GM12864 (cell line): ENCODE measurements at places on chromosomes 2 and 18.

DNA sequence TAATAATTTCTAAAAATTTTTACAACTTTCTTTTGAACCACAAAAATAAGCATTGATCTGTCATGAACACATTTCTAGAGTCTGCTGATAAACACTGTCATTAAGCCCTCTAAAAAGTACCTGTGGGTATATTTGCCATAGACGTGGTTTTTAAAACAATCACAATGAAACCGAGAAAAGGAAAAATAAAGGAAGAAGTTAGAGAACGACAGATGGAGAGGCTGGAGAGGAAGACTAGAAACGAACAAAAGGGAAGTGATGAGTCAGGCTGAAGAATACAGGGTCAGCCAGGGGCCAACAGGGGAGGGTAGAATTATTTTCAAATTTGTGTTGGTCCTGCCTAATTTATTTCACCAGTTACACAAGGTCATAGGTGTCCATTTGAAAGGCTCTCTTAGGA, 62.0 kb downstream of the MYL12B start:
- DNase-seq: no peak

- DNase-seq: no peak
Observed at GRCh38 chr2:223300326-223300725, 248.3 kb downstream of the KCNE4 start.

GRCh38 chr2:240426845-240427721, 8.4 kb upstream of the GPC1 start:
- no peak for DNase-seq

DNA sequence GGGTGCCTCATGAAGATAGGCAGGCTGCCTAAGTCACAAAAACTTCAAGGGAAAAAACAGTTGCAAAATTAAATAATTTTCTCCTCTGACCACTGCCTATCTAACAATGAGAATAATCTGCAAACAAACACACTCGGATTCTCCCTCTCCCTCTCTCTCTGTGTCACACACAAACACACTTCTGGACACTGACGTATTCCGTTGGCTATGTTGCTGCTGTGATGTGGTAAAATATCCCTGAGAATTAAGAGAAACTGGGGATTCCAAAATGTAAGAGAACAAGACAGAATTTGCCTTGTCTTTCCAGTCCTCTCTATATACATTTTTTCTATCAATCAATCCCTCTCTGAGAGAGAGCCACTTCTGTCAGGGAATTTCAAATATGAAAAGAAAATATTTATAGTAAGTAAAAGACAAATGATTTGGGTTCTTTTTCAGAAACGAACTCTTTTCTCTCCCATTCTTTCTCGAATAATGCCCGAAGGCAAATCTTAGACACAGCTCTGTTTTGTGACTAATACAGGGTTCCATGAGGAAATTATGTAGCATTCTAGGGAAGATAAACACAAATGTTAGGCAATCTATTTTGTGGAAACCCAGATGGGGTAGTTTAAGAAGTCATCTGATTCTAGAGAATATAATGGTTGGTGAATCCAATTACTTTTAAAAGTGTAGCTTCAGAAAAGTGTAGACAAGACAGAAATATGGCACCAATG, 310.3 kb upstream of the CYP26B1 start:
- DNase-seq: no peak

DNA sequence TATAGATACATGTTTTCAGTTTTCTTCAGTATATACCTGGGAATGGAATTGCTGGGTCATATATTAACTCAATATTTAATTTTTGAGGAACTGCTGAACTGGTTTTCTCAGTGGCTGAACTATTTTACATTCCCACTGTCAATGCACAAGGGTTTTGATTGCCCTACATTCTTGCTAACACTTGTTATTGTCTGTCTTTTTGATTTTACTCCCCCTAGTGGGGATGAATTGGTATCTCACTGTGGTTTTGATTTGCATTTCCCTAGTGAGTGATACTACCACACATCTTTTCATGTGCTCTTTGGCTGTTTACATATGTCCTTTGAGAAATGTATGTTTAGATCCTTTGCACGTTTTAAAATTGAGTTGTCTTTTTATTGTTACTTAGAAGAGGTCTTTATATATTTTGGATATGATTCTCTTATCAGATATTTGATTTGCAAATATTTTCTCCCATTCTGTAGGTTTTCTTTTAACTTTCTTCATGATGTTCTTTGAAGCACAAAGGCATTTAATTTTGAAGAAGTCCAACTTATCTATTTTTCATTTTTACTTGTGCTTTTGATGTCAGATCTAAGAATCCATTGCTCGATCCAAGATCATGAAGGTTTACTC, 36.2 kb downstream of the ASB1 start:
- peak; percentile 16 for DNase-seq

DNA sequence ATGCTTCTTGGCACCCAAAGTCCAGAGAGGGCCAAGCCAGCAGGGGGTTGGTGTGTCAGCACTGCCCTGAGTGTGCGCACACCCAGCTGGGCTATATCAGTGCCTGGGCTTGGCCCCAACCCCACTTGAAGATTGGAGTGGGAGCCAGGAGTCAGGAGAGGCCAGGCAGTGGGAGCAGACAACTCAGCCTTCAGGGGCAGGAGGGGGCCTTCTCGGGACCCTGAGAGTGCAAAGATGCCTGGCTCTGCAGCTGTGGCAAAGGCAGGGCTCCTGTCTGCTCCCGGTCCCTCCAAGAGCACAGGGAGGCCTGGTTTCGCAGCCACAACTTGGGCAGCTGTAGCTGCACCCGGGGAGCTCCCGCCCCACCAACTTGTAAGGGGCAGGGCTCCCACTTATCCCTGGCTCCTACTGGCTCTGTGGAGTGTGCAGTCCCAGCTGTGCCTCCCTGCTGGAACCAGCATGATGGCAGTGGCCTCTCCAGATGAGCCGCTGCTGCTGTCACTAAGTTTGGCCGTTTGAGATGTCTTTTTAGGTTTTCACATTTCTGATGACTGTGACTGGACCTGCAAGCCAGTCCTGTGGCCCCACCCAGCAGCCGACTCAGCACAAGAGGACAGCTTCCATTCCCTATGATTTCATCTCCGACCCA, 148.8 kb upstream of the HS6ST1 start:
- no peak for DNase-seq

DNA sequence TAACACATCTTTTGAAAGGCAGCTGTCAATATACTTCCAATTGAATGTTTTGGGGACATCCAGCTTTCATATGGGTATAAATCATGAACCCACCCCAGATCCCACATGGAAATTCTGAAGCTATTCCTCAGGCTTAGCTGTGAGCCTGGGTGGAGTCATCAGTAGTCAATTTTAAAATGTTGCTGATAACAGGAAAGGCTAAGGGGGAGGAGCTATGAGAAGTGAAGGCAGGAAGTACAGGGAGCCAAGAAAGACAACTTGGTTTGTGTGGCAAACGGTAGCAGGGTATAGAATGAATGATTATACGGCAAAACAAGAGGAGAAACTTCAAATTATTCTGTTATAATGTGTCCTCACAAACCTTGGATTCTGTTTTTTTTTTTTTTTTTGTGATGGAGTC, 108.6 kb downstream of the QPCT start:
- no peak for DNase-seq

DNA sequence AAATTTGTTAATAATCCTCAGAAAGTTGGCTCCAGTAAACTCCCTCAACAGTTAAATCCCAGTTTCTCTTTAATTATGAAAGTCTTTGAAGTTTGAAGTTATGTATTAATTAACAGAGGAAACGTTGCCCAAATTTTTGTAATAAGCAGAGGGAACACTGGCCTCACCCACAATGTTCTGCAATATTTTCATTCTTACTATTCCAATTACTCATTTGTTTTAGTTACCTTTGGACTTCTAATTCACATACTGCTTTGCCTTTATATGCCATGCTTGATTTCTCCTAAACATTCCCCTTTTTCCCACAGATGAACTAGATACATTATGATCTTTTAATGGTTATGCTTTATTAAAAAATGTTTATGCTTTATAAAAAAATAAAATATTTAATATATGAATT, 61.3 kb downstream of the RELCH start:
- no peak for DNase-seq

DNA sequence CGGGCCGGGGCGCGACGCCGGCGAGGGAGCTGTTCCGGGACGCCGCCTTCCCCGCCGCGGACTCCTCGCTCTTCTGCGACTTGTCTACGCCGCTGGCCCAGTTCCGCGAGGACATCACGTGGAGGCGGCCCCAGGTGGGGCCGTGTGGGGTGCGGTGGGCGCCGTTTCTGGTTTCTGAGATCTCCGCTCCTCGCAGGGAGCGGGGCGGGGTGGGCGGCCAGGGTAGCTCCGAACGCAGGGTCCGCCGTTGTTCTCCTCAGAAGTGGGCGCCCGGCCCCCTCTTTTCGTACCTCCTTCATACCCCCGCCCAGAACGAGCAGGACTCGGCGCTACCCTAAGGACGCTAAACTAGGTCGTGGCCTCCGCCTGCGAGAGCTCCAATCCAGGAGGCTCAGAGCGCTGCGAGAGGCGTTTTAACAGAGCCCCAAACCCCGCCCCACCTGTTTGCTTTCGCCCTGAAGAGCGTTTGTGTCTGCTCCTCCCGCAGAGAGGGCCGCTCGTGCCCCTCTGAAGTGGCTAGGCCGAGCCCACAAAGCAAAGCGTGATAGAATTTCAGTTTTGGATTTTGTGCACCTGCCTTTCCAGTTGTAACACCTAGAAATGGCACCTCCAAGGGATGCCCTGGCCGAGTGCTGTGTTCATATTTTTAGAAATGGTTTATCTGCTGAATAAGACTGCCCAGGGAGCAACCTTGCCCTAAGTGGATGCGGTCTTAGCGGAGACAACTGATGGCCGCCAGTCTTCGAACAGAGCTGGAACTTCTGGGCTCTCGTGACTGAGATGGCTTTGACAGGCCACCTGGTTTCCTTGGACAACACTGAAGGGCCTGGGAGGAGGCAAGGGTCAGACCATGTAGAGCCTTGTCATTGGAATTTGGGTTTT, 626 bp downstream of the CAPN10 start:
- no peak for DNase-seq

DNA sequence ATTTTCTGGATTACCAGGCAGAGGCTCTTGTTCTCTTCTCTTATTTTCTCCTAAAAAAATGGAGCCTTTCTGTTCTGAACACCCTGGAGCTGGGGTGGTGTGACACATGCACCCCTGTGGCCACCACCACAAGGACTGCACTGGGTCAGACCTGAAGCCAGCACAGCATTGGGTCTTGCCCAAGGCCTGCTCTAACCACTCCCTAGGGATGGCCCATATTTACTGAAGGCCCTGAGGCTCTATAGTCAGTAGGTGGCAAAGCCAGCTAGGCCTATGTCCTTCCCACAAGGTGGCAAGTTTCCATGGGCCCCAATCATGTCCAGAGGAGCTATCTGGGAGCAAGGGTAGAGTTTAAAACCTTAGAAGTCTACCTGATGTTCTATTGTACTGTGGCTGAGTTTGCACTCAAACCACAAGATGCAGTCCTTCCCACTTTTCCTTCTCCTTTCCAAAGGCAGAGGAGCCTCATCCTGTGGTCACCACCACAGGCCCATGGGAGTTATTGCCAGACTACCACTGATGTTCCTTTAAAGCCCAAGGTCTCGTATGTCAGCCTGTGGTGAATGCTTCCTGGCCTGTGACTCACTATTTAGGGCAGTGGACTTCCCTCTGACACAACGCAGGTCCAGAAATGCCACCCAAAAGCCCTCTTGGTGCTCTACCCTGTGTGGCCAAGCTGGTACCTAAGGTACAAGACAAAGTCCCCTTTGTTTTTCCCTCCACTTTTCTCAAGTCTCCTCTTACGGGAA, 15.0 kb upstream of the FMNL2 start:
- DNase-seq: no peak

- no peak for DNase-seq
Observed at GRCh38 chr18:45688833-45689232, 35.1 kb upstream of the SLC14A1 start.

DNA sequence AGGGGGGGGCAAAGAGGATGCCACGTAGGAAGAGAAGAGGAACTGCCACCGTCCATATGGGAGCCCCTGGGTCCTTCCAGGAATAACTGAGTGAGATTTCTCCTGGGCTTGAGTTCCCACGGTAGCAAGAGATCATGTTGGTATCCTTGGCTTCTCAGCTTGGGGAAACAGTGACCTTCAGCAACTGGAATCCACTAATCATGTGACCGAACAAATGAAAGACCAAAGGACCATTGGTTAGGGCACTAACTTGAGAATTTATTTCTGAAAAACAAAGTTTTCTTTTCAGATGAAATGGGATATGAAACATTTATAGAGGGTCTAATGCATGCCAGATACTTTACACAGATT, 259.4 kb upstream of the ID2 start:
- DNase-seq: no peak

DNA sequence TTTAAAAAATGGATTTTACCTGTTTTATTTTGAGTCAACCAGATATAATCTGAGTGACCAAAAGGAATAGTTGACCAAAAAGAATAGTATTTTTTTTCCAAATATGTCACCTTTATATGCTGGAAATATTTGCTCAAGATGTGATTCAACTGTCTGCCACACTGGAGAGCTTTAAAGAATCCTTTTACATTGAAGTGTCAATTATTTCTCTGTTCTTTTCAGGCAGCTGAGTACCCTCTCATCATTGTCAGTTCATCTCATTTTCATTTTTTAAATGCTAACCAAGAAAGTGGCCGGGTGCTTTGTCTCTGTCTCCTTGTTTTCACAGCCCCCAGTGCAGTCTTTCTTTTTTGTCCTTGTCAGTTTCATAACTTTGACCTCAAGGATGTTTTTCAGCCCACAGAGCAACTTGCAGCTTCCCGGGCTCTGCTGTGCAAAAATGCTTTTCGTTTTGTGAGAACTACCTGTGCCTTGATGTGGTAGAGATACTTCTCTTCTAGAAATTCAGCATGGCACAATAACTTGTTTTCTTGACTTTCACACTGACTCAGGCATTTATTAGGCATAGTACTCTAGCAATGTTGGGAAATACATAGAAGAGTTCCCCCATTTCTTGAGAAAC, 23.4 kb upstream of the CERS6 start:
- peak; percentile 29 for DNase-seq

DNA sequence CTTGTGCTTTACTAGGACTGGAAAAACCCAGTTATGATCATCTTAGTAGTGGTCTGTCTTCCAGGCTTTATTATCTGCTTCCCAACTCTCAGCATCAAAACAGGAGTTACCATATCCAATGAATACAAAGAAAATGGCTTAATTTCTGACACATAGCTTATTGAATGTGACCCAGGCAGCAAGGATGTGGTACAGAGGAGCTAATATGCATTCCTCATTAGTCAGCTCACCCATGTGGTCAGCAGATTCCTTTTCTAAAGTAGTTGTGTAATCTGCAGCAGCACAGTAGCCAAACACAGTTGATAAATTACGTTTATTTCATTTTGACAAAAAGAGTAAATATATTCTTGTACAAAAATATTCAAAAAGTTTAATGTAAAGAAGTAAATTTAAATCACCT, 43.6 kb downstream of the TSPYL6 start:
- DNase-seq: no peak

GRCh38 chr18:32078845-32079244, 12.8 kb upstream of the RNF138 start:
- no peak for DNase-seq

GRCh38 chr2:180625006-180625844, 355.2 kb upstream of the UBE2E3 start:
- no peak for DNase-seq

- DNase-seq: no peak
Observed at GRCh38 chr2:112183327-112184025, 45.3 kb downstream of the FBLN7 start.

- no peak for DNase-seq
Observed at GRCh38 chr2:45337481-45337880, 273.6 kb downstream of the SRBD1 start.
